Retinal pigment epithelial cell (primary cell): ENCODE measurements at places on chromosomes 13 and 19.

DNA sequence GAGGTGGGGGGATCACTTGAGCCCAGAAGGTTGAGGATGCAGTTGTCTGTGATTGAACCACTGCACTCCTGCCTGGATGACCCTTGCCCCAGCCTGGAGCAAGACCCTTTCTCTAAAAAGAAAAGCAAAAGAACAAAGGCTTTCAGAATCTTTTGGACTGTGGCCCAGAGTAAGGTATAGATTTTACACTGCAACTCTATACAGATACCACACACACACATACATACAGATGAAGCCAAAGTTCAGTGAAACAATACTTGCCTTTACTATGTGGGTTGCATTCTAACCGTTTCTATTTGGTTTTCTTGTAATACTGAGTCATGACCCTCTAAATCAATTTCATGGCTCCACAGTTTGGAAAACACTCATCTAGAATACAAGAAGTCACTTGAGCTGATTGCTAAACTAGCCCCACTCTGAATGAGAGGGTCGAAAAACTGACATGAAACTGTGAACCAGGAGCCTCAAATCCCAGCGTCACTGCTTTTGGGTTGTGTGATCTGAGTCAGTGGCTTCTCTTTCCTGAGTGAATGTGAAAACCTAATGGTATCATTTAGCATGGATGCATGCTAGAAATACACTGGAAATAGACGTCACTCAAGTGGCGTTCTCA lies 756.1 kb downstream of the UQCRFS1 start:
- no peak for DNase-seq

DNA sequence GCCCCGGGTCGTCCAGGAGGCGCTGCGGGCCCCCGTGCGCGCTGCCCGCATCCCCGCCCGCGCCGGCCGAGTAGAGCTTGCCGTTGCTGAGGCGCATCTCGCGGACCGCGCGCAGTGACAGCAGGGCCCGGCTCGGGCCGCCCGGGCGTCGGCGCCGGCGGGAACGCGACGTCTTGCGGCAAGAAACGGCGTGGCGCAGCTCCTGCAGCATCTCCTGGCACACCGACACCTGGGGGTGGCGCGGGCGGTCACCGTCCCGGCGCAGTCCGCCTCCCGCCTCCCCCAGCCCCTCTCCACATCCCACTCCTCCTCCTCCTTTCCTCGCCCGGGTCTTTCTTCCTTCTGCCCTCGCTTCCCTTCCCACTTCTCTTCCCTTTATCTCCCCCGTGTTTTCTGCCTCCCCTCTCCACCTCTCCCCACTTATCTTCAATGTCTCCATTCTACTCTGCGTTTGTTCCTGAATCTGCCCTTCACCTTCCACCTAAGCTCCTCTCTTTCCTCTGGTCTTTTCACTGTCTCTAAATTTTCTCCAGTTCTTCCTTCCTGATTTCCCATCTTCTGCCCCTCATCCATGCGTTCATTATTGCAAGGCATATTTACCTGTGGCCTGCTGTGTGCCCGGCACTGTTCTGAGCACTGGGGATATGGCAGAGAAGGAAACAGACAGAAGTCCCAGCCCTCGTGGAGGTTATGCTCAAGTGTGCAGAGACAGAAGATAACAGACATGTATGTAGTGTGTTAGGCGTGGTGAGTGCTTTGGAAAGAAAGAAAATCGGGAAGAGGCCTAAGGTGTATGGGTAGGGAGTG lies 5.2 kb upstream of the ATP1A3 start:
- no peak for DNase-seq

GRCh38 chr13:48317511-48318376 lies 14.2 kb downstream of the RB1 start:
- no peak for DNase-seq

DNA sequence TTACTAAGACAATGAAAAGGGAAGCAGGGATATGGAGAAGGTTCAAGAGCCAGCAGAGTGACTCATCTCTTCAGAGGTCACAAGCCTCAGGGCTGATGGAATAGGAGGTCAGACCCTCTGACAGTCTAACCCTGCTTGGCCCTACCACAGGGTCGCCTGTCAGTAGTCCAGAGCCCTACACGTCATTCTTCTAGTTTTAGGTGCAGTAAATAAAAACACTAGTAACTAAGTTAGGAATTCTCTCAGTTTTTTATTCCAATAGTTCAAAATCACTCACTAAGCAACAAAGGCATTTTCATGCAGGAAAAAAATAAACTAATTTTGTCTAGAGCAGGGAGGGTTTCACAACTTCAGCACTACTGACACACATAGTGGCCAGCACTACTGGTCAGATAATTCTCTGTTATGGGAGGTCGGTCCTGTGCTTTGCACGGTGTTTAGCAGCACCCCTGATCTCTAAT lies 27.2 kb downstream of the FOXO1 start:
- no peak for DNase-seq

- peak; percentile 65 for DNase-seq
Measured at GRCh38 chr19:55418185-55418584, 10.6 kb upstream of the UBE2S start.

GRCh38 chr13:20426766-20427448 lies 98.8 kb downstream of the CRYL1 start:
- no peak for DNase-seq
